ENCODE measurements at places on chromosomes 5 and 9. TPM values are rescaled to one million over a fixed set of nuclear protein-coding genes. Genes with fewer than 3 reads are reported as not detected.

DNA sequence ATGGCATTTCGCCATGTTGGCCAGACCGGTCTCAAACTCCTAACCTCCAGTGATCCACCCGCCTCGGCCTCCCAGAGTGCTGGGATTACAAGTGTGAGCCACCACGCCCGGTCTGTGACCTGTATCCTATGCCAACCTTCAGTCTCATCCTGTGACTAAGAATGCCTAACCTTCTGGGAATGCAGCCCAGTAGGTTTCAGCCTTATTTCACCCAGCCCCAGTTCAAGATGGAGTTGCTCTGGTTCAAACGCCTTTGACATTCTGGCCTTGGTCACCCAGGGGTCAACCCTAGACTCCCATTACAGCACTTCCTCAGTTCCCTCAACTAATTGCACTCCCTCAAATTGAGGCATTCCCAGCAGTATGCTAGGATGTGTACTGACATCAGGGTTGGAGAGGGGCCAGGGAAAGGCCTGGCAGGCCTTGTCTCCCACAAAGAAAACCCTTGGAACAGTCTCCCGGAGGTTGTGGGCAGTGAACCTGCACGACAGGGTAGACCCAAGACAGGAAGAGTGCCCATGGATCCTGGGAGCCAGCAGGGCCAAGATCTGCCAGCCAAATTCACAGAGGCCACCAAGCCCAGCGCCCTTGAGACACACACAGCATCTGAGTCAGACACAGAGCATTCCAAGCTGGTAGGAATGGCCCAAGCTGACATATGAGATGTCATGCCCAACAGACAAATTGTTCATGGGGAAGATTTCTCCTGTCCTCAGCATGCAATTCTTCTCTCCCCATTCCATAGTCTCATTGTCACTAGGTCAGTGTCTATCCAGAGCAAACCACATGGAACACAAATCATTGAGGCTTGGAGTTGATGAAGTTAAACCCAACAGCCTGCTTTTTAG, 24.9 kb upstream of the SMU1 start:
- no peak overlapping the region for H3K4me3 ChIP-seq
- DNase-seq: no peak
- H3K4me1 ChIP-seq: no peaks in the 10 kb centered on the region
- no peaks in the 10 kb centered on the region for H3K27me3 ChIP-seq
- no peaks in the 10 kb centered on the region for H3K36me3 ChIP-seq
- H3K27ac ChIP-seq: no peak overlapping the region

GRCh38 chr5:67234671-67235176, 38.1 kb upstream of the CD180 start:
- H3K36me3 ChIP-seq: no peaks in the 10 kb centered on the region
- no peak overlapping the region for H3K4me3 ChIP-seq
- H3K4me1 ChIP-seq: no peaks in the 10 kb centered on the region
- H3K27ac ChIP-seq: no peak overlapping the region
- DNase-seq: no peak

DNA sequence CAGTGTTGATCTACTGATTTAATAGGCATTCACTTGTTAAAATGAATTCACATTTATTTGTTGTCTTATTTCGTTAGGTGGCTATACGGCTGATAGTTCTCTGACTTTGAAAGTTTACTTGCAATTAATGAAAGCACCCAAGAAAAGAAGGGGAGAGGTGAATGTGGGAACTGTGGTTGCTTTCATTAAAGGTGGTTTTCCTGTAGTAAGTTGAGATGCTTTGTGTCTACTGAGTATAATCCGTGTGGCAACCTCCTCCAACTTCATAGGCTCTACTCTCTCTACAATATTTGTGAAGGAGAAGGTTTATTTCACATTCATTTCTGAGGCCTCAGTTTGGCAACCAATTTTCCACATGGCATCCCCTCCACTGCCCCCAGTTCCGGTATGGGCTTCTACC, 12.8 kb upstream of the MACIR start:
- peaks cover 4% of the 10 kb centered on the region for H3K27me3 ChIP-seq
- H3K4me1 ChIP-seq: peaks cover 7% of the 10 kb centered on the region
- no peak overlapping the region for H3K27ac ChIP-seq
- no peaks in the 10 kb centered on the region for H3K36me3 ChIP-seq

DNA sequence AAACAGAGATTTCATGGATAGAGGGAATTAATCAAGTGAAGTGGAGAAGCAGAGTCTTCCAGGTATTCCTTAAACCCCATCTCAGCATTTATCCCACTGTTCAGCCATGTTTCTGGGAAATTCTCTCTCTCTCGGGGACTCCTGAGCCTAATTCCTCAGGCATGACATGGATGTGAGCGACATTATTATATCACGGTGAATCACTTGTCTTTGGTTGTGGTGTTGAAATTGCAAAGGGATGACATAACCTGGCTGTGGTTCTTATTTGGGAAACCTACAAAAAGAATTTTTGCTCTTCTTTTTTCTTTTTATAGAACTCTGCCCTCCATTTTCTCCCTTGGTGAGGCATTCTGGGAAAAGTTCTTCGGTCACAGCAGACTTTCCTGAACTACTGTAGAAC, 457.9 kb upstream of the PTGER4 start:
- H3K27ac ChIP-seq: no peak overlapping the region
- H3K27me3 ChIP-seq: no peaks in the 10 kb centered on the region
- peaks cover 16% of the 10 kb centered on the region for H3K4me1 ChIP-seq

- no peaks in the 10 kb centered on the region for H3K36me3 ChIP-seq
- no peak overlapping the region for H3K4me3 ChIP-seq
- peaks cover 21% of the 10 kb centered on the region for H3K4me1 ChIP-seq
- H3K27ac ChIP-seq: no peak overlapping the region
Measured at GRCh38 chr5:134468921-134469400, 56.5 kb upstream of the JADE2 start.

DNA sequence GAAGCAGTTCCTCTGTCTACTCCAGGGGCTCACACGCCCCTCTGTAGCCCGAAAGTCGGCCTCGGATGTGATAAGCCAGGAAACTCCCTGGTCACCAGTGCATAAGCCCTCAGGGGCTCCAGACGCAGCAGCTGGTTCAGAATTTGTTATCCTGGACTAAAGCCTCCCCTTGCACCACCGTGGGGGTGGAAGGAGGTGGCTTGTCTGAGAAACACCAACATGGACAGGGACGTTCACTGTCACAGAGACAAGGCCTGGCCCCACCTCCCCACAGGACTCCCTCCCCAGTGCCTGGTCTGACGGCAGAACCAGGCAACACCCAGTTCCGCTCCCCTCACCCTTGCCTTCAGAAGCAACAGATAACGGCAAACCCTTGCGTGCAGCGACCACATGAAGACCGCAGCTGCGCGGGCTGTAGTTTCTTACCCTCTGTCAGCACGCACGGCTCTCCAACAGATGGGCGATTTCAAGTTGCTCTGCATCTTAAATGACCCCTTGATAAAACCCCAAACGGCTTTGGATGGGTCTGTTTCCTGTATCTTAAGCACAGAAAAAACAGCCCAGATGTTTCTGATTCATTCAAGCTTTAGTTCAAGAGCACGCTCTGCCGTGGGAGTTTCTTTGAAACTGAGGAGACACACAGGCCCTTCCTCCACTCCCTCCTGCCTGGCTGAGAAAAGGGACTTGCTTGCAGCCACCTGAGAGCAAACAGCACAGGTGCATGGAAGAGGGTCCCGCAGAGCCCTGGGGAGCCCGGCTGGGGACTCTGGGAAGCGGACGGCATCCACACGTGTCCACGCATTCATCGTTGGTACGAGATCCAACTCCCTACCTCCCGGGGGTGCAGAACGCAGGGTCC, 44.7 kb upstream of the NKD2 start:
- H3K27me3 ChIP-seq: peaks cover 15% of the 10 kb centered on the region
- H3K27ac ChIP-seq: no peak overlapping the region
- H3K4me1 ChIP-seq: peaks cover 17% of the 10 kb centered on the region
- H3K4me3 ChIP-seq: no peak overlapping the region
- peak; percentile 54 for DNase-seq
- no peaks in the 10 kb centered on the region for H3K36me3 ChIP-seq

GRCh38 chr9:130089141-130089540, 35.4 kb downstream of the GPR107 start:
- no peak overlapping the region for H3K4me3 ChIP-seq
- peaks cover 18% of the 10 kb centered on the region for H3K36me3 ChIP-seq
- no peaks in the 10 kb centered on the region for H3K27me3 ChIP-seq
- no peak for DNase-seq

GRCh38 chr5:68200288-68200687, 15.3 kb upstream of the PIK3R1 start:
- H3K27ac ChIP-seq: no peak overlapping the region
- DNase-seq: no peak
- H3K4me3 ChIP-seq: no peak overlapping the region
- H3K36me3 ChIP-seq: no peaks in the 10 kb centered on the region
- H3K27me3 ChIP-seq: no peaks in the 10 kb centered on the region

DNA sequence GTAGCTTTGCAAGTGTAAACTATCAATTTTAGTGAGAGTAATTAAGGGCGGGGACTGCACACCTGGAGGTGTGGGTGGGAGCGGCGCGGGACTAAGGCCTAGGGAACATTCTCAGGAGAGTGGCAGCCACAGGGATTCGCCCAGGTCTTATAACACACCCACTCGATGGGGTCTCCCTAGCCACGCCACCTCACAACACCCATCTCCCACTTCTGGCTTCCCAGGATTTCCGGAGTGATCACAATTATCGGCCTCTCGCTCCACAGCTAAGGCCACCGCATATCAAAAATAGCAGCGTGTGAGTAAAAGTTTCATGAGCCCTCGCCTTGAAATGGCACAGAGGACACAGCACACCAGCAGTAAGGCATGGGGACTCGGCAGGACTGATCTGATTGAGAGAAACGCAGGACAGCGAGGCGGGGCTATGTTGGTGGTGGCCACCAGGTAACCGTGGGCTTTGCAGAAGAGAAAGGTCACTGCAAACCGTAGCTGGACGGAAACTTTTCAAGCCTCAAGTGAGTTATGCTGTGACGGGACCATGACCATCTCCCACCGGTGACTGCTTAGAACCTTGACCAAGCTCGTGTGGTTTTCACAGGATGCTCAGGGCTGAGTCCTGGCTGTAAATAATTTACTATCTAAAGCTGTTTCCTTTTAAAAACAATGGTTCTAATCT, 1.1 kb upstream of the LPAR1 start:
- peaks cover 5% of the 10 kb centered on the region for H3K27me3 ChIP-seq
- H3K4me3 ChIP-seq: no peak overlapping the region
- no peak for DNase-seq
- H3K27ac ChIP-seq: no peak overlapping the region

CTXN3 gene
- not detected for polyA plus RNA-seq

PAEP gene
- polyA plus RNA-seq: not detected

SH3PXD2B gene
- not detected for polyA plus RNA-seq

All from CD4-positive, alpha-beta memory T cell (primary cell).